Stimulated activated CD4-positive, alpha-beta T cell treated with anti-CD3 and anti-CD28 coated beads, TNF-alpha, amount 100 ng/mL, for 4 hours (primary cell): ENCODE measurements at places on chromosomes 1 and 21.

DNA sequence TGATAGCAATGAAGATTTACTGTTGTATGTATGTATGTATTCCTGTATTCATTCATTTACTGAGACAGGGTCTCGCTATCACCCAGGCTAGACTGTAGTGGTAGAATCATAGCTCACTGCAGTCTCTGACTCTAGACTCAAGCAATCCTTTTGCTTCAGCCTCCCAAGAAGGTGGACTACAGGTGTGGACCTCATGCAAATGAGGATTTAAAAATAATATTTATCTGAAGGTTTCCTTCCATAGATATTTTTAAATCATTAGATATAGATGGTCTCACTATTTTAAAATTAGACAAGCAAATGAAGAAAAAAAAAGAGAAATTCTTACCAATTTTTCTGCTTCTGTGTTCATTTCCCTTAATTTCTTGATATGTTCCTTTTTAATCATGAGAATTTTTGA, 27.0 kb downstream of the MIXL1 start:
- DNase-seq: no peak

- no peak for DNase-seq
Observed at GRCh38 chr1:38003261-38004250, 1.8 kb downstream of the FHL3 start.

DNA sequence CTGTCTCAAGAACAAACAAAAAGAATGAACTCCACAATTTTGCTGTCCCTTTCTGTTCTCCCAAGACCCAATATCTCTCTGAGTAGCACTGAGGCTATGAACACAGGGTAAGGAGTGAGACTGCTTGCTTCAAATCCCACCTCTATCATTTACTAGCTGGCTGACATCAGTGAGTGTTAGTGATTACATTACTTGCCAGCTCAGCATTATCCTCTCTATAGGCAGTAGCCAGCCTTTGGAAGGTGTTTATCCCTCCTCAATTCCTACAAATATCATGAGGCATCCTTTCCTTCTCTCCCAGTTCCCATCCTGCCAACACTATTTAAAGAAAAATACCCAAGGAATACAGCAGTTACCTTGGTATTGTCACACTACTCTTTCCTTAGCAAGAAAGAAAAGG, 3.0 kb downstream of the PIK3C2B start:
- DNase-seq: no peak

GRCh38 chr1:5734414-5734813, 257.8 kb downstream of the NPHP4 start:
- DNase-seq: no peak

- no peak for DNase-seq
Observed at GRCh38 chr1:180193141-180194047, 36.7 kb upstream of the LHX4 start.

- no peak for DNase-seq
Observed at GRCh38 chr1:187641907-187642306, 813.2 kb downstream of the PLA2G4A start.

DNA sequence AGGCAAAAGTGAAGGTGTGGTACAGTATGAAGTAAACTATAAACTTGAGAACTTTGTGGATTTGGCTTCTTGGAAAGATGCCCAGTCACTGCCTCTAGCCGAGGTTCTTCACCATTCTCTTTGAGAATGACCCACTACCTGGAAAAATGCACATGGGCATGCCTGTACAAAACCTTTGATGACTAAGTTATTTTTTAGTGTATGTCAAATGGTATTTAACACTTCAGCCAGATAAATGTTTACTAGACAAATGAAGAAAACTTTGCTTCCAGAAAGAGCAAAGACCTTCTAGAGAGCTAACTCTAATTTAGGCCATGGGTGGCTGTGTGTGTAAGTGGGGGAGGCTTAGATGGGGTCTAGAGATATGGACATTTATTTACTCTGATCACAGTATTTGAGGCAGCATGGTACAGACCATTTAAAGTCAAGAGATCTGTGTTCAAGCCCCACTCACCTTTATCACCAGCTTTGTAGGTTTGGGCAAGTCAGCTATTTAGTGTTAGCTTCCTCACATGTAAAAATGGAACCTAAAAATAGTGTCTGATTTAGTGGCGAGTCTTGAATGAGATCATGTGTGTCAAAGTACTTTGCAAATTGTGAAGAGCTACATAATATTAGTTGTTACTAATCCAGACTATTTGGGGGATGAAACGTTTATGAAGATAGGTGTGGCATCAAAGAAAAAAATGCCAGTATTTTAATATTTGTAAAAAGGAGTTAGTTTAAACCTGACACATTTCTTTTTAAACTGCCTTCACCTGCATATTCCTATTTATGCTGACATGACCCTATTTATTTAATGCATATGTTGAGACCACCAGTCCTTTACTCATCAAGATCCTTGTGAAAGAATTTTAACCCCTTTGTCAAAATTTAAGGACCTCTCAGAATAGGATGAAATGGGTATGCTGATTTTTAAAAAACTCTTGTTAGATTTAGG, 20.2 kb downstream of the NFYC start:
- no peak for DNase-seq

GRCh38 chr1:205477759-205478247, 22.0 kb upstream of the BLACAT1 start:
- no peak for DNase-seq
